ENCODE measurements at places on chromosomes 3 and 15.

DNA sequence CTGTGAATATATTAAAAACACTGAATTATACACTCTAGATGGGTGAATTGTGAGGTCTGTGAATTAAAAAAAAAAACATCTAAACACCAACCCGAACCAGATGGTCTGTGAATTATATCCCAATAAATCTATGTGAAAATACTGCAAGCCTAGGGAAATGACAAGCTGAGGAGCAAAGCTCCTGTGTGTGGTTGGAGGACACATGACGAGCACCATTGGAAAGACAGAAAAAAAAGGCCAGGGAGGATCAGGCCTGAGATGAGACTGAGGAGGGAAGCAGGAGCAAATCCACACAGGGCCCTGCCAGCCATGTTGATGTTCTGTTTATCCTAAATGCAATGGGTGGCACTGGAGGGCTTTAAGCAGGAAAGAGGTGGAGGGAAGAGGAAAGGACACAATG, 200.0 kb downstream of the RORA start:
- no peak for DNase-seq

DNA sequence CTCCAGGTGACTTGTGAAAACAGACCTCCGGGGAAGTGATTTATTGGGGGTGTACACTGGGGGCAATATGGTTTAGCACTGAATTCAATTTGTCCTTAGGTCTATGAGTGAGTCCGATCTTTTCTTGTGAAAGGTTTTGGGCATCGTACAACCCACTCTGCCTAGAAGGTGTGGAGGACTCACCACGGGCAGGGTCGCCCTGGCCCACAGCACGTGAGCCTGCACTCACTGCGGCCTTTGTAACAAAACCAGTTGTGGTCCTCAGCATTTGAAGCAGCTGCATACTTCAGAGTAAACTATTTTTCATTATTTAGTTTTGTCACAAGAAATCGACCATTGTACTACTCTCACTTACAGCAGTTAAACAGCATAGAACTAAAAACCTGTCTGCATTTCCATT, 72.6 kb upstream of the BLM start:
- DNase-seq = no peak

DNA sequence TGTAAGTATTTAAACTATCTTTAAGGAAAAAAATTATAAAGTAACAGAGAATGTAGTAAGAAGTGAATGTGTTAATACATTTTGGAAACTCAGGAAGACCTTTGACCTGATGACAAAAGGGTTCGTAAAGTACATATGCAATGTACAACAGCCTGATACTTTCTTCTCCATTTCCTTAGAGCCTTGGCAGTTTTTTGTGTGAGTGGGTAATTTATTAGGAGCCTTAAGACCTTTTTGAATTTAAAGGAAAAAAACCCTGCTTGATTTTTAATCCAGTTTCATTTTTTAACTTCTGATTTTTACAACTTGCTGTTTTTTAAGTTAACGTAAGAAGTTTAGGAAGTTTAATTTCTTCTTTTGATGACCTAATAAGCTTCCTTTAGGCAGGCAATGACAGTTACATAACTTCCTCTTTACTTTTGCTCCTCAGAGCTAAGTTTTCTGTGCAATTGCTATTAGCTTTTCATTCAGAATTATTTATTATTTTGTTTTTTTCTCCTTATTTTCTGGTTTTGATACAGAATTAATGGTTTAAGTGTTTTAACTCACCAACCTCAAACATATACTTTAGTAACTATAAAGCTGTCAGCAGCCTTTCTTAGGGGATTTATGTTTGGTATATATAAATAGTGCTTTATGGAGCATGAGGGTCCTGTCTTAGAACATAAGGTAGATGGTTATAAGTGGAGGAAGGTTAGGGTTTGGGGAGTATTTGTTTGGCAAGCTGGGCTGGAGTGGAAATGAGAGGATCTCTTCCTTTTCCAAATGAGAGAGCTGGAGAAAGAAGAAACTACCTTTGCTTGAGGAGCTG, 35.2 kb downstream of the ARMC8 start:
- no peak for DNase-seq

DNA sequence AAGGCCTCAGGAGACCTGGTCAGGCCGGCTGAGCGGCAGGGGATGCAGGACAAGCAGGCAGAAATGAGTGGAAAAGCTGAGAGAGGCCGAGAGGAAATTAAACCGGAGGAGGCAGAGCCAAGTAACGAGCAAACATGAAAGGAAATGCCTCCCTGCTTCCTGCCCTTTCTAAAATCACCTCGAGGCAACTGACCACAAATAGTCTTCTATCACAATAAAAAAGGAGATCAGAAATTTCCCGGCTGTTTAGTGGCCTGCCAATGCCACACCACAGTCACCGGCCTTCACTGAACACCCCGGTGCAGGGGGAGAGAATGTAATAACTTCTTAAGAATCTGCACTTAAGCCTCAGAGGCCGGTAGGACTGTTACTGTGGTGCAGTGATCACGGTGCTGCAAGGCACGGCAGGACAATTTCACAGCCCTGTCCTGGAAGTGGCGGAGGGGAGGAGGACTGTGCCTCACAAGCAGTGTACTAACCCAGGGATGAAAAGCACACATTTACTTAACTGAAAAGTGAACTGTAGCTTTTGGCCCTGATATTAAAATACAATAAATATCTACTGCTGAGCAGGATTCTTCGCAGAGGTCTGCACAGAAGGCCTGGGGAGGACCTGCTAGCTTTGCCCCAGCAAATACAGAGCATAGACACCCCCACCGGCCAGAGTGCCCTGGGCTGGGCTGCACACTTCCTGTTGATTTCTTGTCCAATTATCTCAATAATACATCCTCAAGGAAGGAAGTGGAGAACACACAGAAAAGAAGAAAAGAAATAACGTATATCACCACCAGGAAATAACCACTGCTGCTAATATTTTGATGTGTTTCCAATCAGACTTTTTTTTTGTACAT, 183.5 kb upstream of the NSMCE3 start:
- DNase-seq = no peak

GRCh38 chr15:68209735-68210408, 4.7 kb upstream of the CALML4 start:
- DNase-seq = no peak

- no peak for DNase-seq
Observed at GRCh38 chr15:56901931-56902330, 16.5 kb upstream of the TCF12 start.

DNA sequence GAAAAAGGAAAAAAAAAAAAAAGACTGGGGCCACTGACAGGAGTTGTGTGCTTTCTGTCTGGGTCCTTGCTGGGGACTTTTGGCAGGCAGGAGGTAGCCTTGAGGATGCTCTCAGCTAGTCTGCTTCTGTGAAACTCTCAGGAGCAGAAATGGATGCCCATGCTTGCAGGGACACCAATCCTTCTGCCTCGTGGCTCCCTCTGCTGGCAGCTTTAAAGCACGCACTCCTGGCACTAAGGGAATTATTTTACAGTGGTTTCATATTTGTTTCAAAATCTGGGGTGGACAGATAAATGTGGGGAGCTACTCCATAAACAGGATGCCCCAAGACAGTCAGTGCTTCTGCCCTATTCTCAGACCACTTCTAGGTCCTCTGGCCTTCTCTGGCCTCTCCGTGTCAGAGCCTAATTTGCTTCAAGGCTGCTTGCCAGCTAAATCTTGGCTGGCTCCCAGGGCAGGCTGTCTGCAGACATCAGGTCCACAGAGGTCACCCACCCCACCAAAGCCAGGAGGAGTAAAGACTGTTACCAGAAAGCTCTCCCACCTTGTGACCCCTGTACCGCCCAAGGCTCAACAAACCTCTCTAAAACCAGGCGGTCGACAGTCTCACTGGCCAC, 17.1 kb downstream of the TRAIP start:
- no peak for DNase-seq

GRCh38 chr3:46423588-46423987, 16.5 kb downstream of the CCRL2 start:
- DNase-seq = no peak

DNA sequence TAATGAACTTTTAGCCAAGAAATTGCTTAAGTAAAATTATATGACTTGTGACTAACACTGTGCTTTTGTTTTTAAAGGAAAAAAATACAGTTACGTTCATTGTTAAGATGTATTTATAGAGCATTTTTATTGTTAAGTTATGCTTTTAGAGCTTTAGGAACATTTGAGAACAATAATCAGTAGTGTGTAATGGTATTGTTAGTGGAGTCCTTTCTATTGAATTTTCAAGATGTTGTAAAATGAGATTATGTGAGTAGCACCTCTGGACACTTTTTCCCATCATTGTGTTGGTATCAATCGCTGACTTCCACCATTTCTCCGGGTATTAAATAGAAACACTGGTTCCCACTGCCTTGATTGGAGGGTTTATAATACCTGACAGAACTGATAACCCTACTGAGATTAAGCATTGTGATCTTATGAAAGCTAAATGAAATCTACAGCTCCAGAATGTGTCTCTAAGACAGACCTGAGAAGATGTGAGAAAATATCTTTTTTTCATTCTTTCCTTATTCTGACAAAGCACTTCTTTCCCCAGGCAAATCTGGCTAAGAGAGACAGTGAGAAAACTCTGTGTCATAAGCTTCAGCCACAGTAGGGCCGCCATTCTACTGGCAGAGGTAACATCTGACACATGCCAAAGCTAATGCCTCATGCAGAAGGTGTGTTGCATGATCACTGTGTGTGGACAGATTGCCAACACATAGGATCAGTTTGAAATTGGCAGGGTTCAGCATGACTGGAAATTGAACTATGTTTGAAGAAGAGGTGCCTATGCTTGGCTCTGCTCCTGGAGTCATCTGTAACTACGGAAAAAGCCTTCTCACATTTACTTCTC, 610.8 kb downstream of the MECOM start:
- no peak for DNase-seq

Data from NCI-H1417 treated with DMSO at 0.1 percent for 48 hours (cell line).